SK-N-SH treated with all-trans-retinoic acid at 6 μM for 48 hours (cell line): ENCODE measurements at places on chromosomes 2 and 18.

GRCh38 chr2:147937744-147938349, 82.7 kb downstream of the ORC4 start:
- peak; percentile 78 for ATAC-seq

DNA sequence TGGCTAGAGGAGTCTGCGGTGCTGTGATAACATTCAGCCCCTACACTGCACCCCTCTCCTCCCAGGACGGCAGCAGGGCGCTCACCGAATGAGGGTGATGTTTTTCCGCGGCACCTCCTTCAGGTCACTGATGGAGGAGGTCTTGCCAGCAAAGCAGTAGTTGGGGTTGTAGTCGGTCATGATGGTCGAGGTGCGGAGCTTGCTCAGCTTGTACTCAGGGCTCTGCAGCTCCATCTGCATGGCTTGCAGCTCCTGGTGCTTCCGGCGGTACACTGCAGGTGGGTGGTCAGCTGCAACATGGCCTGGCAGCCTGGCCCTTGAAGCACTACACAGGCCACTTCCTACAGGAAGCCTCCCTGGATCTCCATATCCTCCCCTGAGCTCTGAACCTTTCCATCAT, 108.0 kb downstream of the CLIP4 start:
- no peak for ATAC-seq

- ATAC-seq = no peak
These were observed 130.3 kb upstream of the CXCR4 start for GRCh38 chr2:136248242-136248641.

DNA sequence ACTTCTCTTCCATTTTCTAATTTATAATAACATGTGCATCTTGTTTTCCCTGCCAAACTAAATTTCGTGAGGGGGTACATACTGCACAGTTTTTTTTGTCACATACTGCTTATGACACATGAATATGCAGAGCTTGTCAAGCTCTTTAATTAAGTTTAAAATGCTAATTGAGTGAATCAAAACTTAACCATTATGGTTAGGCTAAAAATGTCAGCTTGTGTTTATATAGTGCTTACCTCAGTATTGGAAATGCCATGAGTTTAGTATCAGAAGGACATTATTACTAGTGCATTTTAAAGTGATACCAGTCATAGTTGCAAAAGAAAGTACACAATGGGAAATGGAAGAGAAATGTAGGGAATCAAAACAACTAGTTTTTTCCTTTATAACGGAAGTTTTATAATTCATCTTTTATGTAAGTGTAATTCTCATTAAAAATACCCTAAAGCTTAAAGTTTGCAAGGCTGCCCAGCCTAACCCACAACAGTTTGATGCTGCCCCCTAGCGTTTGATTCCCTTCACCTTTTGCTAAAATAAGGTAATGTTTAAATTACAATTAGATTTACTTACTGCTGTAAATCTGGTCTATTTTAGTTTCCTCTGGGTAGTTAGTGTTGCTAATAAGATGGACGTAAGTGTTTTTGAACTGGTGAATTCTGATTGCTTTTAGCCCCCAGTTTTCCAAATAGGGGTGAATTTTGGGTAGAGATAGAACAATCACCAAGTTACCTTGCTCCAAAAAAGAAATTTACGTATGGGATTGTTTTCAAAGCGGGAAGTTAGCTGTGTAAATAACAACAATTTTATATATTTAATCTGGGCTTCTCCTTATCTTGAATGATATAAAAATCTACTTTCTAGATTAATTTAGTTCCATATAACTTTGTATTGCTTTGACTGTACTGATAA, 3.2 kb downstream of the SLC39A10 start:
- no peak for ATAC-seq

GRCh38 chr18:56248610-56249235, 389.7 kb downstream of the TXNL1 start:
- no peak for ATAC-seq

- no peak for ATAC-seq
These were observed 36.4 kb upstream of the GAREM2 start for GRCh38 chr2:26136451-26136850.

DNA sequence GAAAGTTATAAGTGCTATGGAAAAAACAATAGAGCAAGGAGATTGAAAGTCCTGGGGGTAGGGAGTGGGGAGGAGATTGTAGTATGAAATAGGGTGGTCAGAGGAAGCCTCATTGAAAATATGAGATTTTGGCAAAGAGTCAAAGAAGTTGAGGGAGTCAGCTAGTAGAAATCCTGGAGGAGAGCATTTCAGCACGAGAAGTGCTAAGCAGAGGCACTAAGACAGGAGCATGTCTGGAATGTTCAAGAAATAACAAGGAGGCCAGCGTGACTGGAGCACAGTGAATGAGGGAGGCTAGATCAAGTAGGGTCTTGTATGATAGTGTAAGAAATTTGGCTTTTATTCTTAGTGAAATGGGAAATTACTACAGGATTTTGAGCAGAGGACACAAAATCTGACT, 2.1 kb upstream of the TSPYL6 start:
- no peak for ATAC-seq

DNA sequence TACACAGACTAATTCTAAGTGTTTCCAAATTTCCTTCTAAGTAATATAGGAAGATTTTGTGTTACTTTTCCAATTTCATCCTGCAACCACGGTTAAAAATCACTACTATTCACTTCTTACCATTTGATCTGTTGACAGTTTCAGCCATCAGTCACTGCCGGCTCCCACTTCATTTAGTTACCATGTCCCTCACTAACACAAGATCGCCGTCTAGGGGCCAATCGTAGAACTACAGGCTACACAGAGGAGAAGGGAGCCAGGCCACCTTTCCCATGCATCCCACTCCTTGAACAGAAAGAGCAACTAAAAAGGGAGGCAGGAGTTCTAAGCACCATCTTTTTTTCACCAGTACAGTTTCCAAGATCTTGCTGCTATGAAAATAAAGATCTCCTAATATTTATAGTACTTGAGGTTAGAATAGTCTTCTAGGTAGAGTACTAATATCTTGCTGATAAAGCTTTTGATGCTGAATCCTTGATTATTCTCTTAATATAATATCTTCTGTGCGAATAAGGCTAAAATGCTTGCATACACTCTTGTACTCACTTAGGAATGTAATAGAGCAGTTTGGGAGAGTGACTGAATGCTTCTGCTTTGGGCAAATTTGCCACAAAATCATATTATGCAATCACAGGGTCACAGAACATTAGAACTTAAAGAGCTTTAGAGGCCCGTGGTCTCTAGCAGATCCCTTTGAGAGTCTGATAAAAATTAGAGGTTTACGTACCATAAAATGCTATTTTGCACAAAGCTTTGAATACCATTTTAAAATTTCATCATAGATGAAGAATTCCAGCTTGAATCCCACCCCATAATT, 39.5 kb upstream of the CYP1B1 start:
- ATAC-seq = peak; percentile 85

DNA sequence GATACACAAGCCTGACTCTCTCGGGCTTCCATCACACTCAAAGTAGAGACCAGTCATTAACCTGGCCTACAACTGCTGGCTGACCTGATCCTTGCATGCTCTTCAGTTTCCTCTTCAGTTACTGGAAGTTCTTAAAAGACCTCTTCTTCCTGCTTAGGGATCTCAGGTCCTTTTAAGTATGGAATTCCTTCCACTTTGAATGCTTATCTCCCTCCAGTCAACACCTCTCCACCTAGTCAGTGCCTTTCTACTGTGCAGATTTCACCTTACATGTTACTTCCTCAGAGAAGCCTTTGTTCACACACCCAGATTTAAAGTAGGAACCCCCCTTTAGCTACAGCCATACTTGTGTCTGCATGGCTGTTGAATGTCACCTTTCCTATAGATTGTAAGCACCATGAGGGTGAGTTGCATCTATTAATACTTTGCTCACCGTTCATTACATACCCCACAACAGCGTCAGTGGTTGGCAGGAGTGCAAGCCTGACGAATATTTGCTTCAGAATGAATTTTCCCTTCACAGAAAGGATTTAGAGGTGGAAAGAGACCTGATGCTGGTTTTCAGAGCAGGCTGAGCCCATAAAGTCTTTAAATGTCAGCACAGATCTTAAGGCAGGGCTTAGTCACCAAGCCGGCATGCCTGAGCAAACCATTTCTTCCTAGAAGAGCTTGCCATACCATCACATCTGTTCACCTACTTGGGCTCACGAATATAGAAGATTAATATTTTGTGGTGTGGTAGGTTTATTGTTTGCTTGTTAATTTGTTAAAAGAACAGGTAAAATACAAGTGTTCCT, 90.1 kb downstream of the ACVR1 start:
- ATAC-seq = no peak

DNA sequence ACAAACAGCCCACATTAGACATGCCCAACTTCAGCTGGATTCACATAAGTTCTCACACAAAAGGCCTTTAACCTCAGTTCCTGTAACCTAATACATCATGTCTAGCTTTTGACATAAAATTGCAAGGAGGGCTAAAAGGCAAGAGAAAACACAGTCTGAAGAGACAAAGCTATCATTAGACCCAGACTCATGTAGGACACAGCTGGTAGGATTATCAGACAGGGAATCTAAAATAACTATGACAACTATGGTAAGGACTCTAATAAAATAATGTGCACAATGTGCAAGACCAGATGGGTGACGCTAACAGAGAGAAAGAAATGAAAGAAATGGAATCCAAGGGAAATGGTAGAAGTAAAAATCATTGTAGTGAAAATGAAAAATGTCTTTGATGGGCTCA, 643.2 kb upstream of the RAB6C start:
- no peak for ATAC-seq

GRCh38 chr2:176454893-176455815, 185.9 kb downstream of the MTX2 start:
- peak; percentile 96 for ATAC-seq

GRCh38 chr2:189111063-189111715, 68.4 kb downstream of the COL5A2 start:
- no peak for ATAC-seq

DNA sequence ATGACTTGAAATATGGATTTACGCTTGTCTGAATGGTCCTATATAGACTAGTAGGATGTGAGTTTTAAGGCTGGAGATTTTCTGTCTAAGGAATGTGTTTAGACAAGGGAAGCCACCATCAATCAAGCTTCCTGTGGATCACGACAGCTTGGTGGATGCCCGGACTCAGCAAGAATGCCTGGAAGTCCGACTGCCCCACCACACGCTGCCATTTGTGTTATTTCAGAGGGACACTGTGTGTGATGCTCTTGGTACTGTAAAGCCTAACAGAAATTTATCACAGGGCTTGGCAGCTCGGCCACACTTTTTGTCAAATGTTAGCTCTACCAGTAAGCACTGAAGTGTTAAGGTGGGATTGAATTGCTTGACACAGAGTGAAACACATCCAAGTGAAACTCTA, 127.1 kb upstream of the CDH7 start:
- ATAC-seq = no peak

DNA sequence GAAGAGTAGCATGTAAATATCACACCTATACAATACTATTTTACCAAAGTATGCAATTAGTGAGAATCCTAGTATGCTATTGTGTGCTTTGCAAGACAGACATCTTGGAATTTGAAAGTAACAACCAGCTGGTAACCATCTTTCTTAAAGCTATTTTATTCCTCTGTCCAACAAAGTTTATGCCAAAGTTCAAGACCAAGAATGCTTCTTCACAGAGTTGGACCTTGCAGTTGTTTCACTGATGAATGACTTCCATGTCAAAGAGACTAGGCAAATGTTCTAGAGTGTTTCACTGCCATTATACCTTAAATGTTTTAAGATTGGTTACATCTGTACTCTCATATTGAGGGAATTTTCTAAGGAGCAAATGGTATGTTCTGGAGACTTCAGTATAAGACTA, 215.2 kb upstream of the CRIM1 start:
- no peak for ATAC-seq

DNA sequence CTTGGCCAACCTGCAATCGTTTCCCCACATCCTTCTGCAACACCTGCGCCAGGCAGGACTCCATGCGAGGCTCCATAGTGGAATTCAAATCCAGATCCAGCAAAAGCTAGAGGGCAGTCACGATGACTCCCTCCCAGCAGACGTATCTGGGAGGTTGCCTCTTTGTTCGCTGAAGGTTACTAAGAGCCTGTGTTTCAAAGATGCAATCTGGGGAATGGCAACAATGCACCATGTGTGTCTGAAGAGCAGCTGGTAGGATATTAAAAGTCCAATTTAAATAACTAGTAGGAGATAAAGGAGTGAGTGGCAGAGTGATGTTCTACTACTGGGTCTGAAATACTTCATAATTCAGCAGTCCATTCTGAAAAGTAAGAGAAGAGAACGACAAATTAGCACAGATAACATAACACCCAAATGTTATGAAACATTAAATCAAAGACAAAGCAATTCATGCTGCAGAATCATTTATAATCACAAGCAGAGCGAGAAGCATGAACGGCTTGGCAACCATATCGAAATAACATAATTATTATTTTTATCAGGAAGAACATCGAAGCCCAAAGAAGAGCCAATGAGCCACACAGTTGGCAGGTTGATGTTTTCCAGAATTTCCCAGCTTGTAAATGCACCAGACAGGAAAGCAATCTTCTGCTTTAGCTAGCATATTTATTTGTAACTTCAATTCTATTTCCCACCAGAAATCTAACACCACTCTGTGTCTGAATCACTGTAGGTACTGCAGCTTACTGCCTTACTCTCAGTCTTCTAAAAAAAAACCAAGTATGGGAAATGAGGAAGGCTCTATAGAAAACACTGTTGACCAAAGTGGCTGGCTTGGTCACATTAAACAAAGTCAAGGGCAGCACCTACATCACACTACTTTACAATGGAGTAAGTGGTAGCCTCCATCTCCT, 43.2 kb downstream of the CLASP1 start:
- peak; percentile 87 for ATAC-seq

- no peak for ATAC-seq
These were observed 10.5 kb downstream of the SLC66A2 start for GRCh38 chr18:79940814-79941472.

DNA sequence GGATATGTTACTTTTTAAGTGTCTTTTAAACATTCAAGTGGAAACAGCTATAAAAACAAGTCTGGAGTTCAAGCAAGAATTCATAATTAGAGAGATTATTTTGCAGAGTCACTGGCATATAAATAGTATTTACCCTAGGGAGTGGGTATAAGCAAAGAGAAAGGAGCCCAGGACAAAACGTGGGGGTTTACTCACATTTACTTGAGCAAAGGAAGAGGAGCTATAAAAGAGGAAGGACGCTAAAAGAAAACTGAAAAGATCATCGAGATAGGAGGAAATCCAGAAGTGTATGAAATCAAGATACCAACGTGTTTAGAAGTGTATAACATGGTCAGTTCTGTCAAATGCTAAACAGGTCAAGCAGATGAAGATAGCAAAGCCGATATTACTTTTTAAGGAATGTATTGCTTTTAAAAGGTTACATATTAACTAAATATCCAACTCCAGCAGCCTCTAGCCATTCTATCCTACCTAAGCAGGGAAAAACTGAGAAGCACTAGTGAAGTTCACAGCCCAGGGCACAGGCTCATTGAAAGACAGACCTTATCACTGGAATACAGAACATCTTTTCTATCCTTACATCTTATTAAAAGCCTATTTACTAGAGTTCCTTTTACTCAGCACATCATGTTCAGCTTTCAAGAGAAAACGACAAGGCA, 8.6 kb downstream of the KANSL1L start:
- ATAC-seq = no peak; the same call in 2 of the 3 replicates
